ENCODE measurements at places on chromosomes 12 and 14.
A peak's percentile ranks its signal among the peaks of the same experiment; 100 is the strongest.

- DNase-seq, result no peak
These were observed 742.6 kb downstream of the TMEM121 start for GRCh38 chr14:106269029-106269428.

- no peak for DNase-seq
These were observed 90.4 kb downstream of the CRACR2A start for GRCh38 chr12:3662521-3662921.

DNA sequence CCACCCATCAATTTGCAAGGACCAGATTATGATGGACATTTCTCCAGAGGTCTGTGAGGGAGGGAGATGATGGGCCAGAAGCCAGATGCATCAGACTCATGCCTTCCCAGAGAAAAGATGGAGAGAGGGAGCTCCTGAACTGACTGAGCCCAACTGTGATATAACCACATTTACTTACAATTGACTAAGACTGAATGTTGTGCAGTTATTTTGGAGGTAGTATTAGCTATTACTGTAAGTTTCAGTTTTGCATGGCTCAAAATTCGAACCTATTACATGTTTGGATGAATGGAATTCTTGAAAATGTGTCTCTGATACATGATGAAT, 211.1 kb upstream of the SFSWAP start:
- DNase-seq, result no peak

DNA sequence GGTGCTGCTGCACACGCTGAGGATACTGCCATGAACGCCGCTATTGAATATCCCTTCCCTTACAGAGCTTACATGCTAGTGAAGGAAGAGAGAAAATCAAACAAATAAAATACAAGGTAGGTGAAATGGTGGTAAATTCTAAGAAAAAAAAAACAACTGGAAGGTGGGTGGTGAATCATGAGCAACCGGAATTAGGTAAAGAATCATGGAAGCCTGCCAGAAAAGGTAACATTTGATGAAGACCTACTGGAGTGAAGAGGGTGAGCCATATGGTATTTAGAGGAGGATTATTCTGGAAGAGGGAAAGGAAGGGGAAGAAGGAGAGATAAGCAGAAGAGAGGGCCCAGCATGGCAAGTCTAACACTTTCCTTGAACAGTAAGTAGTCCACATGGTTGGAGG, 76.1 kb downstream of the LRIG3 start:
- no peak for DNase-seq

GRCh38 chr12:53077030-53077429, 2.2 kb downstream of the SPRYD3 start:
- no peak for DNase-seq

- no peak for DNase-seq
These were observed 6.1 kb downstream of the ACSS3 start for GRCh38 chr12:81083906-81084513.

DNA sequence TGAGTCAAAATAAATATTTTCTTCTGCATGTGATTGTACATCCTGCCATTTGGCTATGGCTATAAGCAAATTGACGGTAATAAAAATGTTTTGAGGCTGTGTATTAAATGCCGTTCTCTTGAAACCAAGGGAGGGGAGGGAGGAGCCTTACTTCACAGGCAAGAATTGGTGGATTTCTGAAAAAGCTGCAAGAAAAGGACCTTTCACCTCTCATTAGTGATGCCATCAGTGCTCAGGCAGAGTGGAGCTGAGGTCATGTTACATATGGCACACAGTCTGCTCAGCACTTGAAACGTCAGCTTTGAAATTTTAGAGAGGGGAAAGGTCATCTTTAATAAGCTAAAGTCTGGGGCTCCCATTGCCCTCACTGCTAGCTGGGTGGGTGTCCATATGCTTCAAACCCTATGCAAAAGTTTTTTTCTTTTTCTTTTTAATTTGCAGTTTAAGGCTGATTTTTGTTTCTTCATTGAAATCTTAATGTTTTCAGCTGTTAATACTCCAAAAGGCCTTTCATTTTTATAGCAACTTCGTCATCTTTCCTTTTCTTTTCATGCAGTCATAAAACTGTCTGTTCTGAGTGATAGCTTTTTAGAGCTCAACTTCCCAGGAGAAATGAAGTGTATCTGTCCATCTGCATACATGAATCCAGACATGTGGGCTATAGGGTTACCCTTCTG, 9.8 kb upstream of the SIX1 start:
- DNase-seq, result no peak

DNA sequence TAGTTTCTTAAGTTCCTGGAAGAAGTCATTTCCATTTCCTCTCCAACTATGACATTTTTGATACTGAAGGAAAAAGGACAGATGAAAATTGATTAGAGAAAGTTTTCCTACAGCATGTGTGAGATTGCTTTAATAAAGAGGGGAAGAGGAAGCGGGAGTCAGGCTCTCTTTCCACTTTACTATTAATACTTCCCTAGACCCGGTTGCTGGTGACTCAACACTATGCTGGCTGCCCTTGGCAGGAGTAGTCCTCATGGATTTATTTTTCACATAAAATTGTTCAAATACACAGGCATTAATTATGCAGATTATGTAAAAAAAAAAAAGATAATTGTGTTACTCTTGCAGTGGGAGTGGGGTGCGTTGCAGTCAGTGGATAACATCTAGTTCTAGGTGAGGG, 293.4 kb downstream of the EGLN3 start:
- no peak for DNase-seq

DNA sequence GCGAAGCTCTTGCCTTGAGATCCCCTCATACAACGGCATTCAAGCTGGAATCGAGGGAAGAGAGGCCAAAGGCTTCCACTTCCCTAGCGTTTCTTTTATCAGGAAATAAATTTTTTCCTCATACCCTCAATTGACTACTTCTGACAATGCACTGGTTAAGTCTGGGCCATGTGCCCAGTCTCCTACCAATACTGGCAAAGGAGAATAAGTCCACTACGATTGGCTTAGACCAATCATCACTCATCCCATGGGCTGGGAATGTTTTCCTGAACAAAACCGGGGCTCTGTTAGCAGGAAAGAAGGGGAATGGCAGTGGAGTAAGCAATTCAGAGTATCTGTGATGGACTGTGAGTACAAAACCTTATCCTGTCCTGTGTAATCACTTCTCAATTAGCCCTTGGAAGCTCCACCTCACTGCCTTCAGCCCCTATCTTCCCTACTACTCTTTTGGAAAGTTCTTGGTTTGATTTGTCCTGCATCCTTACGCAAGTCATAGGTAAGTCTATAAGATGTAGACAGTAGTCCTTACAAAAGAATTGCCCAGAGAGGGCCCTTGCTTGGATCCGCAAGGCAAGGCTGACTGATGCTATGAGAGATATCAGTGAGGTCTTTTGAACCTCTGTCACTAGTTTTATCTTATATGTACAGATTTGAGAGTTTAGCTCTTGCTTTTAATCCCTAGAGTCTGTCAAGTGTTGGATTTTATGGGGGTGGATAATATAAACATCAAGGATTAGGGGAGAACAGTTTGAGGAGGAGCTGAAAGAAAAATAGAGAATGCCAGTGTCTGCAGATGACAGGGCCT, 36.3 kb upstream of the CDK17 start:
- DNase-seq, result no peak

GRCh38 chr14:59782760-59783159, 87.8 kb downstream of the RTN1 start:
- DNase-seq, result no peak

- DNase-seq, result peak; percentile 90
These were observed 136.6 kb downstream of the MON2 start for GRCh38 chr12:62603061-62603810.

GRCh38 chr14:100388103-100389054, 65.2 kb downstream of the SLC25A47 start:
- DNase-seq, result no peak

- peak; percentile 94 for DNase-seq
These were observed at the start of gene SUDS3 for GRCh38 chr12:118376089-118377020. TSS of gene SUDS3 (plus strand) at chr12:118376555. CDS start at chr12:118376692, 137 bp downstream.

All from ureter (tissue), 1 donor.